Aorta (tissue), 5 donors: ENCODE measurements at places on chromosomes 4 and X. TPM values are rescaled to one million over a fixed set of nuclear protein-coding genes. Genes with fewer than 3 reads are reported as not detected.

Gene PDCL2
- not detected for total RNA-seq

- DNase-seq = no peak
These were observed 144.5 kb downstream of the SMIM20 start for GRCh38 chr4:26058537-26058936.

DNA sequence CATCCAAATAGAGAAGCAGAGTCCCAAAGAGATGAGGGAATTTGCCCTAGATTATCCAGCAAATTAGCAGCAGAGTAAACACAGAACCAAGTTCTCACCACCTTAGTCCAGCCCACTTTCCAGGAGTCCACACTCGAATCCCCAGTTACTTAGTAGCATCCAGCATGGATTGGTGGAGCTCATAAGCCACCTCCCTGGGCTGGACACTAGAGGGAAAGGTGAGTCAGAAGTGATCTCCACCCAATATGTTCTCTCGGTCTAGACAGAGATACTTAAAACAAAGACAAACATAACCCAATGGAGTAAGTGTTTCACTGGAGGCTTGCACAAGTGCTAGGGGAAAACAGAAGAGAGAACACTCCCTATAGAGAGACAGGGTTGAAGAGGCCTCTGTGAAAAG, 105.1 kb upstream of the CPEB2 start:
- DNase-seq = no peak

- DNase-seq = no peak
These were observed 6.8 kb upstream of the CLCN5 start for GRCh38 chrX:49915361-49916222.

DNA sequence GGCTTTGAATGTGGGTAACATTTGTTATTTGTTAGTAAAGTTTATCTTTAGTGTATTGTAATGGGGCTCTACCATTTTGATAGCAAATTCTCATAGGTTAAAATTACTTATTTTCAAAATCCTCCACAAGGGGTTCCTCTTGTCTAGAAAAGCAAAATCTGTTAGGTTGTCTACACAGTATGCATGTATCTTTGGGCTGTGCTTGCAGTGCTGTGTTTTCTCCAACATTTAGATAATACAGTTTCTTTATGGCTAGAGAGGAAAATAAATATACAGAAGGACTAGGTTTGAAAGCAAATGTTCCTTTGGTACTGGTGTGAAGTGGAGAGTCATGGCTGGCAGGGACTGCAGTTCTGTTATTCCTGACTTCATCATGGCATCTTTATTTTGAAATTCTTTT, 40.3 kb downstream of the POLR2B start:
- no peak for DNase-seq

GRCh38 chrX:137566746-137567679, 1.1 kb downstream of the ZIC3 start:
- no peak for DNase-seq

DNA sequence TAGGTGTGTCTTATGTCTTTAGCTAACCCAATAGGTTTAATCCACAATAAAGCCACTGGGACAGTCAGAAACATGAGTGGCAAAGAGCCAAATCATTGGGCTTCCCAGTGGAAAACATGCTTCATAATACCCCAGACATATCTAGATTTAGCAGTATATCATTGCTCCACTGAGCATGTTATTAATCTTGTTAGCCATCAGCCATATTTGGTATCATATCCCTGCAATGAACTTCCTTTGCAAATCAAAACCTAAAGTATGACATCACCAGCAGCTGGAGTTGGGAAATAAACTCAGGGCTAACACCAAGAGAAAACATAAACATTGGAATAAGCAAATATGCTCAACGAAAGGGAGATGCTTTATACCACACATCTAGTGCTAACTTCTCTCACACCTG, 280.8 kb upstream of the NOCT start:
- DNase-seq = no peak

DNA sequence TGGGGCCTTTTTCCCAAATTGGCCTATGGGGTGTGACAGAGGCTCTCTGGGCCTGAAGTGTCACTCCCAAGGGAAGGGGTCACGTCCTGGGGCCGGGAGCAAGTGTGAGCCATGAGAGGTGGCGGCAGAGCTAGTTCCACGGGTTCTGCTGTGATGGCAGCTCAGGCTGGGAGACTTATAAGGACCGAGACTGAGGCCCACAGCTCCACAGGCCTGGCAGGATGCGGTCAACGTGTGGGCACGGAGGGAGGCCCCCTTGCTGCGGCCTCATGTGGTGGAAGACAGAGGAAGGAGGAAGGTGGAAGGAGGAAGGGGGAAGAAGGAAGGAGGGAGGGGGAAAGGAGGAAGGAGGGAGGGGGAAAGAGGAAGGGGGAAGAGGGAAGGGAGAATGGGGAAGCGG, 7.2 kb upstream of the CPLX1 start:
- peak; percentile 29 for DNase-seq

- no peak for DNase-seq
These were observed 96.4 kb downstream of the POLA1 start for GRCh38 chrX:24790166-24790565.

- no peak for DNase-seq
These were observed 6.5 kb downstream of the TLR8 start for GRCh38 chrX:12912791-12913482.
